Stimulated activated CD8-positive, alpha-beta memory T cell treated with anti-CD3 and anti-CD28 coated beads, Interleukin-15, amount 100 ng/mL, for 1 hour (primary cell): ENCODE measurements at places on chromosomes 2 and 18.
A peak's percentile ranks its signal among the peaks of the same experiment; 100 is the strongest.

DNA sequence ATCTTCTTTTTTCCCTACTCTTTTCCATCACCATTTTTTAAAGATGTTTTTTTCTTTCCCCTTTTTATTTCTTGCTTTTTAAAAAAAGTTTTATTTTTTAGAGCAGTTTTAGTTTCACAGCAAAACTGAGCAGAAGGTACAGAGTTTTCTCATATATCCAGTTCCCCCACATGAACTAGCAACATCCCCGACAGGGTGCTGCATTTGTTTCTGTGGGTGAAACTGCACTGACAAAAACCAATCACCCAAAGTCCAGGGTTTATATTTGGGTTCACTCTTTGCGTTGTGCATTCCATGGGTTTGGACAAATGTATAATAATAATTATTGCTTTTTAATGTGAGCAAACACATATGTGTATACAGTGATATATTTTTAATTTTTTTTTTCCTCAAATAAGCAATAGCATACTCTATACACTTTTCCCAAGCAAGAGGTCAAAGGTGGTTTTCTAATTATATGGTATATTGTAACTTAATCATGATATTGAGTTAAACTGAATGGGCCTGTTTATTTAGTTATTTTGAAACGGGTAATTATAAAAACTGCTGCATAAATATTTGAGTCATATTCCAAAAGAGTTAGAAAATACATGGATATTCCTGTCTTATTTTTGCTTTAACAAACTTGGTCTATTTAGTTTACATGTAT lies 50.3 kb downstream of the NCK2 start:
- no peak for DNase-seq

- no peak for DNase-seq
These were observed 128.3 kb downstream of the CDH2 start for GRCh38 chr18:28048612-28049011.

- DNase-seq, result no peak
These were observed 331.9 kb downstream of the PDE11A start for GRCh38 chr2:177740700-177741099.

DNA sequence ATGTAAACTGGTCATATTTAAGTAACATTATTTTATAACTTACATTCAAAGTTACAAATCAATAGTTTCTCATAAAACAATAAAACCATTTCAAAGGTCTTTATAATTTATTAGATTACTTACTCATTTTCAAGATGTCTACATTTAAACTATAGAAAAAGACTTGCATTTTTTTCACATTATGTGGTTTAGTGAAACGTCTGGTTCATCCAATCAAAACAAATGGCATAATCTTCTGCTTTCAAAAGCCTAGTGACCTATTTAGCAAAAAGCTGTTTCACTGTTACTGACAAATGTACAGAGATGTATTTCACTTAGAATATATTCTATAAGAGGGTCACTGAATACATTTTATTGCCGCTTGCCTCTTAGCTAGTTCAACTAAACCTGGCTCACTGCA lies 49.3 kb upstream of the MCM6 start:
- DNase-seq, result no peak

DNA sequence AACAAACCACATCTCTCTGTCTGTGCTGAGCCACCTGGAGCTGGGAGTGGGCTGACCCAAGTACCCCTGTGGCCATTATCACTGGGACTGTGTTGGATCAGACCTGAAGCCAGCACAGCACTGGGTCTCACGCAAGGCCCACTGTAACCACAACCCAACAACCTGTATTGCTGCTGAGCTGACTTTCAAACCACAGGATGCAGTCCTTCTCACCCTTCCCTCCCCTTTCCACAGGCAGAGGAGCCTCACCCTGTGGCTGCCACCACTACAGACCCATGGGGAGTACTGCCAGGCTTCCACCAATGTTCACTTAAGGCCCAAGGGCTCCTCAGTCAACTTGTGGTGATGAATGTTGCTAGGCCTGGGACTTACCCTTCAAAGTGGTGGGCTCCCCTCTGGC lies 135.7 kb downstream of the DIS3L2 start:
- DNase-seq, result no peak

GRCh38 chr2:234147335-234147861 lies 96.9 kb downstream of the SPP2 start:
- no peak for DNase-seq

- DNase-seq, result no peak
These were observed 61.6 kb upstream of the SLC38A11 start for GRCh38 chr2:165016772-165017411.

DNA sequence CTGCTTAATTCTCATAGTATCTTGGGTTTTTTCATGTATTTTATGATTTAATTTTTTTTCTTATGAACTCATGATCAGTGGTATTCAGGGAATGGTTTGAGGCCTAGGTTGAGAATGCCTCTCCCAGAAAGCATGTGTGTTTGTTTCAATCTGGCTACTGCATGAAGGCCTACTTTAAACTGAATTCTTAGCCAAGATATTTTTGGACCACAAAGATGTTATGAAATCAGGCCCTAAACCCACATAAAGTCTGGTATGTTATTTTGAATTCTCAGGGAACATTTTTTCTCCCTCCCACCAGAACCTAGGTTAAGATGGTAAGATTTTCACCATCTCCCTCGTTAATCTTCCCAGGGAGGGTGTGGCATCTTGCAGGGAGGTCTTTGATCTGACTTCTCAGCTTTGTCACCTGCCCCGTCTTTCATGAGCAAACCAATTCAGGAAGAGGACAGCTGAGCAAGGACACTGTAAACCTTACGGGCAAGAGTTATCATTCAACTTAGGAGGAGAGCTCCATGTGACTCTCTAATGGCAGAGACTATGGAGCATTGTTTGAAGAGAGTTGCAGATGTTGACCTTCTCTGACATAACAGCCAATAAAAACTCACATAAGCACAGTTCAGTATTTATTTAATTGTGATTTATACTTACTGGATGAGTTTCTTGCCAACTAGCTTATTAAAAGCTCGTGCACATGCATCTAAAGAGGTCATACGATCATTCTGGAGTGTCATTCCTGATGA lies 21.3 kb upstream of the ACKR3 start:
- DNase-seq, result no peak

DNA sequence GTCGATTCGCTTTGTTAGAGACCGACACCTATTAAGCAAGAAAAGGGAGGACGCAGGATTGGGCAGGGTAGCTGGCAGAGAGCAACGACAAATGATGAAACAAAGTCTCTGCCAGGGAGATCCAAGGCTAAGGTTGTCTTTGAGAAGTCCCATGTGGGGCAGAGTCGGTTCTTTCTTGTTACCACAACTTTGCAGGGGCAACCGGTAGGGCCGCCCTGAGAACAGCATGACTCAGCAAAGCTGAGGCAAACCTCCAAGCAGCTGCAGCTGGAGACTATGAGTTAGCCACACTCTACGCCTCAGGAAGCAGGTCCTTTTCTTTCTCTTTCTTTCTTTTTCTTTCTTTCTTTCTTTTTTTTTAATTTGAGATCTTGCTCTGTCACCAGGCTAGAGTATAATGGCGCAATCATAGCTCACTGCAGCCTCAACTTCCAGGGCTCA lies 452.3 kb upstream of the ID2 start:
- peak; percentile 20 for DNase-seq
